Activated CD4-positive, alpha-beta T cell treated with anti-CD3 and anti-CD28 coated beads, Interleukin-2, amount 10 ng/mL, durations not matched to agents 24 days and 14 days (primary cell): ENCODE measurements at places on chromosomes 12 and 14.

DNA sequence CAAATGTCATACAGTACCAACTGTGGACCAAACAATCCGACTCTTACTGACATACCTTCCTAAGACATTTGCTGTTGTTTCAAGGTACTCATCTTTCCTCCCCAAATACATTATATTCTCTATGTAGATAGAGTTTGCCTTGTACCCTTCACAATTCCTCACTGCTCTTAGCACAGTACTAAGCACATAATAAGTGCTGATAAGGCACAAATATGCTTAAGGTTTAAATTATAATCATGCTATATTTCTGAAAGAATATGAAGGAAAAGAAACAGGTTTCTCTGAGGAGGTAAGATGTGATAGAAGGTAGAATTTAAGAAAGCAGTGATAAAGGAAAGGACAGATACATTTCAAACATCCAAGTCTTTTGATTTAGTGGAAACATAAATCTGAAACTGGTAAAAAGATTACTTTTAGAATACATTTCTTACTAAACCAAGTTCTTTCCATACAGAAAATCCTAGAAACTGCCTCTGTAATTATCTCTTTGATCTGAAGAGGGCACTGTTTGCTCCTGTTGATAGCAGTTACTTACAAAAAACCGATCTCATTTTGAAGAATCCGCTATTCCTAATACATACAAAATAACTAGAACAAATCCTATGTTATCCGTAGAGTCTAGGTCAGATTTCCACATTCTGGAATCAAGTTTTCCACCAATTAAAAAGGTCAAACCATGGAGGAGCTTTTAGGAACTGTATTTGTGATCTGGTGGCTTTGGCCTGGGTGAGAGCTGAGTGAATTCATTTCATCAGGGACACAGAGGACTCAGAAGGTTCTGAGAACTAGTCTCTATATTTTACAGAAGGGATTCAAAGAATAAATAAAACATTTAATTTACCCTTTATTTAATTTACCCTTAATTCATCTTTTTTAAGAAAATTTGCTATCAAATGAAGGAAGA, 311.9 kb downstream of the DAD1 start:
- DNase-seq = no peak

DNA sequence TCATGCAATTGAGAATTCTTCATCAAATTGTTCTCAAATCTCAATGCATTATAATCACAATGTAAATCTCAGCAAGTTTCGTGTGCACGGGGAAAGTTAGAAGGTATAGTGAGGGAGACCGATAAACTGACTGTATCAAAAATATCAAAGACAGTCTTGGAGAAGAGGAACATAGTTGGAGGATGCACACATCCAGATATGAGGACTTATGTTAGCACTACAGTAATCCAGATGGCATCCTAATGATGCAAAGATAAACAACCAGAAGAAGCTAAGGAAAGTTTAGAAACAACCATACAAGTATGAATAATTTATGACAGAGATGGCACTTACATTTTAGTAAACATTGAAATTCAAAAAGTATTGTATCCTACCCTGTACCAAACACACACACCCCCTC, 760.1 kb downstream of the RPS29 start:
- DNase-seq = no peak

- DNase-seq = peak; percentile 60
Measured at GRCh38 chr12:62258941-62259630, 1.1 kb upstream of the USP15 start.

- DNase-seq = no peak
Measured at GRCh38 chr14:65433646-65434045, 21.1 kb downstream of the FUT8 start.

DNA sequence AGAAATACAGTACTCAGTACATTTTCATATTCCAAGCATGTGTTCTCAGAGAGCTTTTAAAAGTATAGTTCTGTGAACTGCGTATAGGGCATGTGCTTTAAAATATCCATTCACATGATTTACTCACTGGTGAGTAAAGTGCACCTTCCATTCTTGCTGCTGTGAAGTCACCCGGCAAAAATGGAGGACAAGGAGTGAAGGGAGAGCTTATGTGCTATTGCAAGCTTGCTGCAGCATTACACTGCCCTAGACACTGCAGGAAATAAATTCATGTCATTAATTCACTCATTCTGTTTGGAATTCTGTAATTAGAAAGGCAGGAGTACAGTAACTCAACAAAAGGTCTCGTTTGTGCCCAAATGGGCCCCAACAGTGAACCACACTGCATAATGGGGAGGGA, 347.8 kb downstream of the PRKD1 start:
- no peak for DNase-seq

- DNase-seq = no peak
Measured at GRCh38 chr14:32545506-32546210, 216.6 kb downstream of the AKAP6 start.

- no peak for DNase-seq
Measured at GRCh38 chr12:96392397-96392796, 7.8 kb downstream of the CDK17 start.

DNA sequence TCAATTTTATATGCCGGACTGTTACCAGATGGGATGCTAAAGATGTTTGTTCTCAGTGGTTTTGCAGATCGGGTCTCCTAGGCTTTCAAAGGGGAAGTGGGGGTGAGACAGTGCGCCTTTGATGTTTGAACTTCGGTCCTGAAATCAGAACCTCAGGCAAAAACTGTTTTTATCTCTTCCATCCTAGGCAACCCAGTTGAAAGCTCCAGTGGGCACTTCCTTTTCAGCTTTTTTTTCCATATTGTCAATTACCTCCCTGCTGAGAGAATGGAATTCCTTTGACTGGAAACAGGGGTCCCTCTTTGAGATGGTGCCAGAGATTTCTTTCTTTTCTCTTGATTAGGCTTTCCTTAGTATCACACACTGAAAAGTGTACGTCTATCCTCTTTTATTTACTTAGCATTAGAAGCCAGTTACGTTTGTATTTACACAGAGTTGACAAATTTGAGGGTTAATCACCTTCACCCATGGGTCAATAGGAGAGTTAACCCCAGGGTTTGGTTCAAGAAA, 40.0 kb downstream of the NUAK1 start:
- no peak for DNase-seq

DNA sequence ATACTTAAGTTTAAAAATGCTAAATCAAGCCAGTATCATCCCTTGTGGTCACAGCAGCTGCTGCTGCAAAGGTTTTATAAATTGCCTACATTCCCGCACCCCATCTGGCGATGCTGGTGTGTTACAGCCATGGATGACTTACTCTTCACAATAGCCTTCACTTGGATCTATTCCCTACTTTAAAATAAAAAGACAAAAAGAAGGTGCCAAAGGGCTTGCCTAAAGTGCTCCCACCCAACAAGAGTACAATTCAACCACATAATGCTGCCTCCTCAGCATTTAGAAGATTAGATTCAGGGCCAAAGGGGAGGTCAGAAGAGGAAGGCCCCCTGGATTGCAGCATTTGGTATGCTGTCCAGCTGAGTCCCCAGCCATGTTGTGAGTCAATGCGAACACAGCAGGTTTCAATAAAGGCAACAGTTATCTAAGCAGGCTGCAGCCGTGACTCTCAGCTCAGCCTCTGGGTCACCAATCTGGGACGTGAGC, 176.1 kb downstream of the DAD1 start:
- no peak for DNase-seq

DNA sequence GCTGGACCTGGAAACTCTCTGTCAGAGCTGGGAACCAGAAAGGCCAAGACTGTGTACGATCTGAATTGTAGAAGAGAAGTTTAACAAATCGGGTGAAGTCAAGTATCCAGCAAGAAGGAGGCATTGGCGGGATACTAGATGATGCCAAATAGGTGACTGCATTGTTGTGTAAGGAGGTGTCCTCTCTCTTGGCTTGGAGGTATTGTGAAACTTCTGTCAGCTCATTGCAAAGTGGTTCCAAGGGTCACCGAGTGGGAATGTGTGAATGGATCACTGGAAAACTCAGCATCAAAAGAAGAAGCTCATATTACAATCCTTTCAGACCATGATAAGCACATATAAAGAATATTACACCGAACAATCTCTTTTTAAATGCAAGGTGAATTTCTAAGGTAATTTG, 11.7 kb downstream of the NAV3 start:
- no peak for DNase-seq

- no peak for DNase-seq
Measured at GRCh38 chr12:2733493-2734355, 61.0 kb upstream of the FKBP4 start.

DNA sequence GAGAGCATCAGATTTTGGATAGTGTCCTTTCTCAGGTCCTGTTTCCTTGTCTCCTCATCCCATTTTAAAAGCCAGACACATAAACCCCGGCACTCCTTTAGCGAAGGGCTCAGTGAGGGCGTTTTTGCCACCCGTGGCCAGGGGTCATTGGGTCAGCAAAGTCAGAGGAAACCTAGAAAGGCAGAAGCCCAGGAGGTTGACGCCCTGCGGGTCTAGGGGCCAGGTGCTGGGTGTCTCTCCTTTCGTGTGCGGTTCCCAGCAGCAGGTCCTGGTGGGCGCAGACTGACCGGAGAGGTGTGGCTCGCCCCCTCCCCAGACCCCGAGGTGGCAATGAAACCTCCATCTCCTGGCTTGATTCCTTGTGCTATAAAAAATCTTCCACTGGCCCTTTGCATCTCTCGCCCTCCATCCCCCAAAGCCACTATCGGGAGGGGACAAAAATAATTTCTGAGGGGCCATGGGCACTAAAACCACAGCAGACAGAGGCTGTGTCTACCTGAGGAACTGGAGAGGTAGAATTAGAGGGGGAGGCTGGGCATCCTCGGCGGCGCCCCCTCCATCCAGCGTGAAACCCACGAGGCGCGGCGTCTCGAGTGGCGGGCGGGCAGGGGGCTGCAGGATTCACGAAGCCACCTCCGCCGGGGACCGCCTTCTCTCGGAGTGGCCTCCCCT, 858 bp upstream of the FRMD6 start:
- no peak for DNase-seq

- no peak for DNase-seq
Measured at GRCh38 chr12:11517080-11517479, 121.7 kb upstream of the PRB2 start.

GRCh38 chr12:5008661-5009060, 35.0 kb upstream of the KCNA5 start:
- DNase-seq = no peak

DNA sequence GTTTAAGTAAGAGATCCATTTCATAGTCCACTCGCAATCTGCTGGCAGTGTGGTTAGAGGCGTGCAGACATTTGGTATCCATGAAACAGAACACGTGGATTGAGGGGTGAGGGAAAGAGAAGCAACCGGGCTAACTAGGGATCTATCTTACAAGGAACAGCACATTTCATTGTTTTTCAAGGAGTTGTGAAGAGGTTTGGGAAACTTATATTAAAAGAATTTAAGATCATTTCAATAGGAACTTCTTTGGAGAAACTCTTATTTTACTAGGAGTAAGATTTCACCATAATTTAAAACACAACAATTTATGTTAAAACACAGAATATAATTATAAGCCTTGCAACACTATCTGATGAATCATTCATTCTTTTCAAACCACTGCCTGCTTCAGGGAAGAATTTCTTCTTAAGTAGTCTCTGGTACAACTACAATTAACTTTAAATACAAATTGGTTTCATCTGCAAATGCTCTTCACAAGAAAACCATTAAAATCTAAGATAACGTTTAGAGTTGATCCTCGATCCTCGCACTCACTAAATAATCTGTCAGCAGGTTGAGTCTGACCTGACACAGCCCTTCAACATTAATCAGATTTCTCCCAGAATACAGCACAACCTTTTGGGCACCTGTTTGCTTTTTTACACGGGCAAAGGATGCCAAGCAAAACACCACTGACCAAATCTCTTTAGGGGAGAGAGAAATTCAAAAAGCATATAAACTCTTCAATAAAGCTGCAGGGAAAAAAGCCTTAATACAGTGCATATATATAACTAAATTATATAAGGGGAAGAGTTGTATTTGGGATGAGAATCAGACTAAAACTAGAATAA, 27.3 kb downstream of the PPTC7 start:
- DNase-seq = no peak

DNA sequence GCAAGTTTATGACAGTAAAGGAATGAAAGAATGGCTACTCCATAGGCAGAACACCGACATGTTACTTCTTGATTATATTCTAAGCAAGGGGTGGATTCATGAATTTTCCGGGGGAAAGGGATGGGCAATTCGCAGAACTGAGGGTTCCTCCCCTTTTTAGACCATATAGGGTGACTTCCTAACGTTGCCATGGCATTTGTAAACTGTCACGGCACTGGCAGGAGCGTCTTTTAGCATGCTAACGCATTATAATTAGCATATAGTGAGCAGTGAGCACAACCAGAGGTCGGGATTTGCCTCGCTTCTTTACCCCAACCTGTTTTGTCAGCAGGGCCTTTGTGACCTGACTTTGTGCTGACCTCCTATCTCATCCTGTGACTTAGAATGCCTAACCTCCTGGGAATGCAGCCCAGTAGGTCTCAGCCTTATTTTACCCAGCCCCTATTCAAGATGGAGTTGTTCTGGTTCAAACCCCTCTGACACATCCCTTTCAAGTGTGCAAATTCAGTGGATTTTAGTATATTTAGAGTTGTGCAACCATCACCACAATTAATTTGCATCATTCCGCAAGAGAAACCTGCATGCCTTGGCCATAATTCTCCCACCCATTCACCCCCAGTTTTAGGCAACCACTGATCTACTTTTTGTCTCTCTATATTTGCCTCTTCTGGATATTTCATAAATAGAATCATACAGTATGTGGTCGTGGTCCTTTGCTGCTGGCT, 27.4 kb downstream of the PALS1 start:
- no peak for DNase-seq

- DNase-seq = no peak
Measured at GRCh38 chr14:32324601-32325000, 4.5 kb upstream of the AKAP6 start.

DNA sequence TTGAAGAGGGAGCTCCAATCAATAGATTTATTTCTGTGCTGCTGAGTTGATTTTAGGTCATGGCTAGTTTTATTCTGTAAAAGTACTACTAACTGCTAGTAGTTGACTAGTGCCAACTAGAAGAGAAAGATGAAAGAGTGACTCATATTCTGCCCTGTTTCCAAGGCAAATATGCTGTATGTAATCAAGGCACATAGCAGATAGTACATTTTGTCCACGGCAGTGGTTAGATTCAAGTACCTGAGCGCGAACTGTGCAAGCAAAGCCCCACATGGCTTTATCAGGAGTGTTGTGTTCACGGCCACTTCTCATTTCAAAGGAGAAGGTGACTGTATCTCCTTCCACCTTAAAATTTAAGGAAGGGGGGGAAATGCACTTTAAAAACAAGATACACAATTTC, 126.8 kb downstream of the TRAFD1 start:
- DNase-seq = no peak

DNA sequence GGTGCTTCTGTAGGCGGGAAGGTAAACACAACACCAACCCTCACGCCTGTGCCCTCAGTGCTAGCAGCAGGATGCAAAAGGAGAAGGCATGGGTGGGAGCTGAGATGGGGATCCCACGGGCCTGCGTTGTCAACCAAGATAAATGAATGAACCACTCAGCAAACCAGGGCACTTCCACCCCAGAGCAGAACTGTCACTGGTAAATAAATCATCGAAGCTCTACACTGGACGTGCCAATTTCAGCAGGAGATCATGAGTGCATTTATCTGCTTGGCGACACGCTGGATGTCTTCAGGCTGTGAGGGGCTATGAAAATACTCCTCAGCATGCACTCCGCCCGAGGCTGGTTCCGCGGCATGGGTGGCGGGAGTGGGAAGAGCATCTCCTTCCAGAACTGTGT, 33.2 kb downstream of the HSPB8 start:
- no peak for DNase-seq

GRCh38 chr14:73796415-73796814, 55.2 kb upstream of the PTGR2 start:
- no peak for DNase-seq

- no peak for DNase-seq
Measured at GRCh38 chr12:49287876-49288275, 7.1 kb upstream of the PRPH start.
